ENCODE measurements at places on chromosomes 2 and 18.

DNA sequence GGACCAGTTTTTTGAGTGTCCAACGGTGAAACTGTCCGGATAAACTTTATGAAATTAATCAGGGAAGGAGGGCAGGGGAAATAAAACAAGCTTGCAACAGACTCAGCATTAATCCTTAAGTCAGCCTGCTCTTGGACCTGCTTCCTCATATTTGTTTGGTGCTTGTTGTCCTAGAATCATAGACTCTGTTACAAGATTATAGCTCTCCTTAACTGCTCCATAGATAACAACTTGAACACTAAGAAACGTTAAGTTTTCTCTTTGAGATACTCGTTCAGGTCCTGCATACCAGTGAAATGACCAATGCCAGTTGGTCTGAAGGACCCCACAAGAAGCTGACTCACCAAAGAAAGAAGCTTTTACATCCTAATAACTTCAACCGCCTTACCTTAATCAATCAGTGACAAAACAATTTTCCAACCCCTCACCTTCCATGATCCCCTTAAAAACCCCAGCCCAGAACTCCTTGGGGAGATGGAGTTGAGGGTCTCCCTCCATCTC lies 493.2 kb downstream of the PID1 start:
- no peak for DNase-seq

DNA sequence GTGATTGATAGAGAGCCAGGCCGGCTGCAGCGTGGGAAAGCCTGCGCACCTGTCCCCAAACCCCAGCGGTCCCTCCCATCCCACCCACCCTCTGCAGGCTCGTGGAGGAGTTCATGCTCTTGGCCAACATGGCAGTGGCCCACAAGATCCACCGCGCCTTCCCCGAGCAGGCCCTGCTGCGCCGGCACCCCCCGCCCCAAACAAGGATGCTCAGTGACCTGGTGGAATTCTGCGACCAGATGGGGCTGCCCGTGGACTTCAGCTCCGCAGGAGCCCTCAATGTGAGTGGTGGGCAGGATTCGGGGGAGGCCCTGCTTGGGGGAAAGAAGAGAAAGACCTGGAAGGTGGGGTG lies 48.9 kb upstream of the ALPP start:
- no peak for DNase-seq

GRCh38 chr2:46262248-46262938 lies 34.8 kb upstream of the EPAS1 start:
- DNase-seq, result no peak

DNA sequence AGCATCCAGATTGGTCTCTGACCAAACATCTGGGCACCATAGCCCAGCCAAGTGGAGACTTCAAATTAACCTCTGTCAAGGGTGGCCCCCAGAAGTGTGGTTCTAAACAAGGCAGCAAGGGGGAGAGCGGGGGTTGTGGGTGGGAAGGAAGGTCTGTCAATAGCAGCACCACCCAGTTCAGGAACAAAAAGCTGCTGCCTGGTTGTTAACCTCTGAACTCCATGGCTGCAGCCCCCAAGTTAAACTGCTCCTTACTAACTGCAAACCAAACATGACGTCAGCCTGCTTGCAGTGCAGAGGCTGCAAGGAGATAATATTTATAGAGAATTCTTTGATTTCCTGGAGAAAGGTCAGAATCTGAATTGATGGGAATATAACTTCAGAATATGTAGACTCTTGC lies 76.5 kb downstream of the ARL4C start:
- no peak for DNase-seq

- no peak for DNase-seq
Measured at GRCh38 chr2:134455426-134455825, 201.6 kb downstream of the MGAT5 start.

DNA sequence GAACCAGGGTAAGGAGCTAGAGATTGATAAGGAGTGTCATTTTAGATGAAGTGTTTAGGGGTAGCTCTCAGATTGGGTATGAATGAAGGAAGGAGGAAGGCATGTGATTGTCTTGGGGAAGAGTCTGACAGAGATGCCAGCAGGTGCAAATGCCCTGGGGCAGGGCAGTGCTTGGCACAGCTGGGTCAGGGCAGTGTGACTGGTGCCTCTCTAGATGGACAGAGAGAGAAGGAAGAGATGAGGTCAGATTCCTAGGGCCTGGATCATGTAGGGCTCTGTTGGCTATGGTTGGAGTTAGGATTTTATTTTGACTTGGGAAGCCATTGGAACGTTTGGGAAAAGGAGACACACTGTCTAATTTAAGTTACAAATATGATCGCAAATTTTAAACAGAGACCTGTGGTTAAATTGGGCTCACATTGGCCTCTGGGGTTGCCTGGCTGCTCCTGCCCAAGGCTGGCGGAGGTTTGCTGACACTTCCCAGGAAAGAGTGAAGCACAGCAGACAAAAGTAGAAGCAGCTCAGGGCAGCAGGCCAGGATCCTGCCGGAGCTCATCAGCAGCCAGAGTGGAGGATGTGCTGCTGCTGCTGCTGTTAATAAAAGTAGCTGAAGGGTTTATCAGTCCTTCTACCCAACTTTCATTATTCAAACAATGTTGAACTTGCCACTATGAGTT lies 32.7 kb upstream of the FHL2 start:
- DNase-seq, result no peak

All from activated CD4-positive, alpha-beta T cell treated with anti-CD3 and anti-CD28 coated beads, Interleukin-10, Interleukin-2, amounts not matched to agents 100 ng/mL and 50 ng/mL, durations not matched to agents 16 hours and 8 hours (primary cell).